Stimulated activated CD8-positive, alpha-beta memory T cell treated with anti-CD3 and anti-CD28 coated beads, Interleukin-2, amount 100 ng/mL, for 1 hour (primary cell): ENCODE measurements at places on chromosomes 11 and 22.

DNA sequence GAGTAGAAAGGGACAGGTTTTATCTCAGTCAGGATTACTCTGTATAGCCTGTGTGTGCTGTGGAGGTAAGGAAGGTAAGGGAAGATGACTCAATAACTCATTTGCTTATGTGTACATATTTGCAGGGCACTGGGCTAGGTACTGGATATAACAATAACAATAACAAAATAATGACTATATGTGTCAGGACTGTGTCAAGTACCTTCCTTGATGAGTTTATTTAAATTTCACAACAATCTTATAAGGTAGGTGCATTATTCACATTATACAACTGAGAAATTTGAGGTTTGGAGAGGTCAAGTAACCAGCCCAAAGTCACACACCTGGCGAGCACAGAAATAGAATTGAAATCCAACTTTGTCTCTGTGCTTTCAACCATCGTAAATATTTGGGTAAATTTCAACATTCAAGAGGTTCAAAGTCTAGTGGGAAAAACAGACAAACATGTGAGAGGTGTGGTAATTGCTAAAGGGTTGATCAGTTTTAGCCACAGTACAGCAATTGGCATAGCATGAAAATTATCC, 131.8 kb downstream of the APIP start:
- no peak for DNase-seq

GRCh38 chr11:71200761-71201160, 51.6 kb downstream of the SHANK2 start:
- DNase-seq = no peak

DNA sequence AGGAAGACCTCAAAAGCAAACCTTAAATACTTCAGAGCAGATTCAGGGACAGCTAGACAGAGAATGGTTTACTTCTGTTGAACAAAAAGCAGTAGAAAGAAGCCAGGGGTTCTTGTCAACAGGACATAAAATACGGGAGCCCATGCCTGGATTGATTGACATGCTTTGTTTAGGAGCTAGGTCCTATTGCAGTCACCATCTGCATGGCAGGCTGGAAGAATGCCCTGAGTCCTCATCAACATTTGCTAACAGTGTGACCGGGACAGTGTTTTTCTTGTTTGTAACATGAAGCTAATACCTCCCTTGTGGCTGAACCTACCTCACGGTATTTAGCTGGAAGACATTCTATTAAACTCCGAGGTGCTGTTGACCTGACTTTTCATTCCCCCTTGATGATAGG, 225.4 kb downstream of the NTM start:
- no peak for DNase-seq

DNA sequence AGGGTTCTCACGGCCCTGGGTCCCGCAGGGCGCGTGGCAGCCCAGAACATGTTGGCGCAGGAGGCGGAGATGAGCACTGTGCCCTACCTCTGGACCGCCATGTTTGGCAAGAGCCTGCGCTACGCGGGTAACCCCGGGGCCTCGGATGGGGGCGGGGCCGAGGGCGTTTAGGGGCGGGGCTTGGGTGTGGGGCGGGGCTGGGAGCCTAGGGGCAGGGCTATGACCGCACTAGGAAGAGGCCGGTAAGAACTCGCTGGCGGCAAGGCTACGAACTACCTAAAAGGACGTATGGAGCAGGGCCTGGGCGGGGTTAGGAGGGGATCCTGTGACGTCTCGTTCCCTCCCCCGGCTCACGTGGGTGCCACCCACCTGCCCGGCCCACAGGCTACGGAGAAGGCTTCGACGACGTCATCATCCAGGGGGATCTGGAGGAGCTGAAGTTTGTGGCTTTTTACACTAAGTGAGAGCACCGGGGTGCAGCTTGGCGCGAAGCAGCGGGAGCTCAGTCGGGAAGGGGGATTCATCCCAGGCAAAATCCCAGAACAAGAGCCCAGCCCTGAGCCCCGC, 2.8 kb upstream of the LZTR1 start:
- peak; percentile 33 for DNase-seq

GRCh38 chr11:532527-532985, 2.8 kb downstream of the HRAS start:
- no peak for DNase-seq

DNA sequence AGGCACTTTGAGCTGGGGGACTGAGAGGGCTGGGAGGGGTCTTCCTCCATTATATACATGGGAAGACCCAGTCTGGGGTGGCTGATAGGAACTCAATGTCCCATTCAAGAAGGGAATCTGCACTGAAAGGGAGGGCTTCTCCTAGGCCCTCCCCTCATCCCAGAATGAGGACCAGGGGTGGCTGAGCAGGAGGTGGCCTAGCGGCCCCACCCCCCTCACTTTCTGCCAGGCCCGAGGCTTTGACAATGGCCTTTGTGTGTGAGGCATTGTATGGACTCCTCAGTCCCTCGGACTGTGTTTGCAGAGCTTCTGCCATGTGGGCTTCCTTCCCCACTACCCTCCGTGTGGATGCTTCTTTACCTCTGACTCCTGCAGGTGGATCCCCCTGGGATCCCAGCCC, 65.7 kb downstream of the NECTIN1 start:
- no peak for DNase-seq
